ENCODE measurements at places on chromosomes 5 and 9.

DNA sequence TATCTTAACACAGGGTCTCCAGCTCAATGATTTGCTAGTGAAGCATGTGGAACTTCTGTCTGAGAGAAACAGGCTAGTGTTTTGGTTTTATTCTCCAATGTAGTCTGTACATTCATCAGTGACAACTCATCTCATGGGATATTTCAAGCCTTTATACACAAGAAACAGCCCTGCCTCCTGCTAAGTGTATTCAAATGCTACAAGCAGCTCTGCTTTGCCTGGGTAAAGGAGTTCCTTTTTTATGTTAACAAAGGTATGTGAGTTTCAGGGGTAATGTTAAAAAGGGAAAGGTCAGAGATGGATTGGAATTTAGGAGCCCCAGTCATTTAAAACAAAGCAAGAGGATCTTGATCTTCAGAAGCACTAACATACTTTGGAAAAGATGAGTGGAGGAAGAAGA lies 498.7 kb downstream of the ISL1 start:
- no peak for DNase-seq

DNA sequence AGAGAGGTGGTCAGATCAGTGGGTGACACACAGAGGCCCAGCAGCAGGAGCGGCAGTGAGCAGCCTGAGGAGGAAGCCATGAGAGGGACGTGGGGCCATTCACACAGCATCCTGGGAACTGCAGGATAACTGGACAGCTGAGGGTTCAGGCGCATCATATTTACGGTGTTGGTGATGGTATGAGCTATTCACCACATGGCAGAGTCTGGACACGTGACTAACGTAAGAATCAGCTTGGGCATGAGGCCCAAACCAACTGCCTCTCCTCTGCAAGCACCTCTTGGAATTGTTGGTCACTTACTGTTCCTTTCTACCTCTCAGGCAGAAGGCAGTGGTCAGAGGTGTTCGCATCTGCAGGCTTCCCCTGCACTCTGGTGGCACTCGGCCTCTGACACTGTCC lies 141.1 kb downstream of the ENTREP1 start:
- no peak for DNase-seq

DNA sequence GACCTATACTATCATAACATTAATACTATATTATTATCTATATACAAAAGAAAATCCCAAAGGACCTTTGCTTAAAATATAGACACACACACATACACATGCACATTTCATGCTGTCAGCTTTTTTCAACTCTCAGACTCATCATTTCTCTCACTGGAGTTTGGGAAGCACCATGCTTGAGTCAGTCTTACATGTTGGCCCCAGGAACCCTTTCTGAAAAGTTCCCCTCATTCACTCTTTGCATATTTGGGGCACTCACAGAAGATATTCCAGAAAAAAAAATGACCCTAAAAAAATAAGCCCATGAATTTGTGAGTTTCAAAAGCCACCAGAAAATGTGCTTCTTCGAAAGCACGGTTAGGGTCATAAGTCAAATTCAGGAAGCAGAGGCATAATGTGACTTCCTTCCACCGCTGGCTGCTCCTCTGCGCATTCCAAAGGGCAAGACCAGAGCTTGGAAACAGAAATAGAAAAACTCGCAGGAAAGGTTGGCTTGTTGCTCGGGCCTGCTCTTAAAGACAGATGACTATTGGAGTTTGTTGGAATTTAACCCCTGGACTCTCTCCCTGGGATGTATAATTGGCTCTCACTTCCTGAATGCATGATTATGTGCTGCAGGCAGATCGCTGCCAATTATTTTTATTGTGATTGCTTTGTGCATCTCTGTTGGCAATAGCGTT lies 129.7 kb upstream of the IQGAP2 start:
- no peak for DNase-seq

DNA sequence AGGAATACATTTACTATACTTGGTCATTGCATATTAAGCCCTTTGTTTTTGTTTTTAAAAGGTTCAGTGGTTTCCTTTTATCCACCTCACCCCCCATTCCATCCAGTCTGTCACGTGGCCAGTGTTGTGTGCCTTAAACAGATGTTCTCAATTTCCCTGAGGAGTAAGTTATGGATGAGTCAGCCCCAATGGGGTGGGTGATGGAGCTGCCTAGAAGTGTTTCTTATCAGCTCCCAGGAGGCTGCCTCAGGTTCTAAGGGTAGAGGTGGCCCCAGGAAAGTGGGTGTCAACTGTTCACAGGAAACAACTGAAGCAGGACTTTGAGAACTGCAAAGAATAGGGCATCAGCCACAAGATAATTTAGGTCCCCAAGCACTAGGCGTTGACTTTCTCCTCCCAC lies 41.1 kb downstream of the ACTBL2 start:
- DNase-seq, result no peak

GRCh38 chr9:589723-590122 lies 251.8 kb upstream of the DMRT1 start:
- no peak for DNase-seq

DNA sequence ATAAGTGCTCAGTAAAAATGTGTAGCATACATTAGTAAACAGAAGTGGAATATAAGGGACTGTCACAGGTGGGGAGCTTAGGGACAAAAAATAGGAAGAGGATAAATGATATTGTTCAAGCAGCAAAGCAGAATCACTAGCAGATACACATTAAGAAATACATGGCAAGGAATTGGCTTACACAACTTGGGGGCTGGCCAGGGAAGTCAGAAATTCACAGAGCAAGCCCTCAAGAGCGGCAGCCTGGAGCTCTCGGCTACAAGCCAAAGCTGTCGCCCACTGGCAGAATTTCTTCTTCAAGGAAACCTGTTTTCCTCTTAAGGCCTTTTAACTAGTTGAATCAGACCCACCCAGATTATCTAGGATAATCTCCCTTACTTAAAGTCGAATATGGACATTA lies 73.0 kb upstream of the SMIM23 start:
- DNase-seq, result no peak

DNA sequence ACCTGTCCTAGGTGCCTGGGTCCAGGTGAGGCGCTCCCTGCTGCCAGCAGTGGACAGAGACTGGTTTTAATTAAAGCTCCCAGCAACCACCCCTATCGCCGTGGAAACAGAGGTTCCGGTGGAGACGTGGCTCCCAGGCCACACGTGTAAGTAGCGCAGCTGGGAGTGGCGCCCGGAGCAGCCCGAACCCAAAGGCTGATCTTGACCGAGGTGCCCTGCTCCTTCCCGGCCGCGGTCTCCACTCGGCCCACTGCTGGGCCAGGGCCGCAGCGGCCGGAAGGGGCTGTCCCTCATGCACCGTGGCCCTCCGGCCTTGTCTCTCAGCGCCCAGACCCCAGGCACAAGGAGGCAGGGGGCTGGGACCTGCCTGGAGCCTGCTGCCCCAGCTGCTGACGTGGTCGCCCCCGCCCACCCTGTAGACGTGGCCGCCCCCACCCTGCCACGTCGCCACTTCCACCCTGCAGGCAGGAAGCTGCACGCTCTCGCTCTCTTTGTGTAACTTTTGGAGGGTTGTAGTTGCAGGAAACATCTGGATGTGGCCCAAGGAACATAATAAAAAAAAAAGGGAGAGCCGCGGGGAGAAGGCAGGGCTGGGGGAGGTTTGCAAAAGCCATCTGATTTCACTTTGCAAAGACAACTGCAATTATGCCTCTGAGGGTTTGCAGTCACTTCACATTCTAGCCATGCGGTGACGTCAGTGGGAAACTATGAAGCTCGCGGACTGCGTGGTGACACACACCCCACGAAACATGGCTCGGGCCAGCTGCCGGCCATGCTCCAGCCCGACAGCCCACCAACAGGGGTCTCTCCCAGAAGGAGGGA lies 129.9 kb downstream of the RXRA start:
- DNase-seq, result peak; percentile 67

GRCh38 chr5:7916171-7916804 lies 47.3 kb downstream of the MTRR start:
- no peak for DNase-seq

DNA sequence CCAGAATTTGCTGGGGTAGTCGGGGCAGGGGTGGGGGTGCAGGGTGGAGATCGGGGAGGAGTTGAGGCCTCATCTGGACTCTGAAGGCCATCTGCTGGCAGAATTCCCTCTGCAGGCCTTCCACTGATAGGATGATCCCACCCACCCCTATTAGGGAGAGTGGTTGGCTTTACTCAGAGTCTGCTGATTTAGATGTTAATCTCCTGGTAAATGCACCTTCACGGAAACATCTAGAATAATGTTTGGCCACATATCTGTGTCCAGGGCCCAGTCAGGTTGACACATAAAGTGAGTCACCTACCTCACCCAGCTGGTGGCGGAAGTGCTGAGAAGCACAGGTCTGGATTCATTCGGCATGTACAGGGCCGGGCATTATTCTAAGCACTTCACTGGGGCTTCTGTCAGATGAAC lies 50.0 kb downstream of the DAPK1 start:
- no peak for DNase-seq

DNA sequence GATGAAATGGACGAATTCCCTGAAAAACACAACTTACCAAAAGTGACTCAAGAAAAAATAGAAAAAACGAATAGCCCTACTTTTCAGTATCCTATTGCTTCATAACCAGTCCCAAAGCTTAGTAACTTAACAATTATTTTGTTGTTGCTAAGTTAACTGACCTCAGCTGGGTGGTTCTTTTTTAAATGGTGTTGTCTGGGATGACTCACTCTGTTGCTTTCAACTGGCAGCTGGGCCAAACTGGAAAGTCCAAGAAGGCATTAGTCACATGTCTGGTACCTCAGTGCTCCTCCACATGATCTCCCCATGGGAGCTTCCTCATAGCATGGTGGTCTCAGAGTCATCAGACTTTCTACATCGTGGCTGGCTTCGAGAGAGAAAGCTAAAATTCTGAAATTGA lies 47.8 kb upstream of the ADAMTS2 start:
- DNase-seq, result no peak

DNA sequence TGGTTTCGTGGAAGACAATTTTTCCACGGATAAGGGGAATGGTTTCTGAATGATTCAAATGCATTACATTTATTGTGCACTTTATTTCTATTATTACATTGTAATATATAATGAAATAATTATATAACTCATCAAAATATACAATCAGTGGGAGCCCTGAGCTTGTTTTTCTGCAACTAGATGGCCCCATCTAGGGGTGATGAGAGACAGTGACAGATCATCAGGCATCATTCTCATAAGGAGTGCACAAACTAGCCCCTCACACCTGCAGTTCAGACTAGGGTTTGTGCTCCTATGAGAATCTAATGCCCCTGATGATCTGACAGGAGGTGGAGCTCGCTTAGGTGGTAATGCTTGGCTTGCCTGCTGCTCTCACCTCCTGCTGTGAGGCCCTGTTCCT lies 6.4 kb downstream of the ISCA1 start:
- DNase-seq, result no peak
